ENCODE measurements at places on chromosomes 6 and 20.

DNA sequence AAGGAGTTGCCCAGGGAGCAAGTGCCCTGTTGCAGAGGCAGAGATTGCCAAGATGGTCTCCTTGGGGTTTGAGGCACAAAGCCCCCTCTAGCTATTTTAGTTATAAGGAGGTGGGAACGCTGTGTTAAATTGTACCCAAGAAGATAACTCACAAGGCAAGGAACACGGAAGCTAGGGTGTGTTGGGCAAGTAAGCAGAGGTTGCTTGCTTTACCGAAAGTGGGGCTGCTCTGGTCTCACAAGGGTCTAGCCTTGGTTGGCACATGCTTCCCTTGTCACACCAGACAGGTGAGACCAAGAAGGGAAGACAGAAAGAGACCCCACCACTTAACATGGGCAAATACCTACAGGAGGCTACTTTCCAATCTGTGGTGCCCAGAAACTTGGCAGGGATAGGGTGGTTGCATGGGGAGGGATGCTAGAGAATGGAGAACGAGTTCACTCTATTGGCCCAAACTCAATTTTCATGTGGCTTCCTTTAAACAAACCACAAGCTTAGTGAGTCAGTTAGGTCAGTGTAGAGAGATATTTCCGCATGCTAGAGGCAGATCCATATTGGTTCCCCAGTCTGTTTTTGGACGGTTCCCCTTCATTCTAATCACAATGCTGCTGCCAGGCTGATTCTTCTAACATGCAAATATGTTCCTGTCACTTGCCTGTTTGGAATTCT, 42.4 kb downstream of the PLAGL1 start:
- DNase-seq = no peak

GRCh38 chr20:34528921-34529297, 12.7 kb downstream of the DYNLRB1 start:
- no peak for DNase-seq

GRCh38 chr6:31058128-31058894, 48.0 kb downstream of the MUC22 start:
- no peak for DNase-seq

GRCh38 chr6:170265655-170266054, 25.2 kb downstream of the DLL1 start:
- no peak for DNase-seq

DNA sequence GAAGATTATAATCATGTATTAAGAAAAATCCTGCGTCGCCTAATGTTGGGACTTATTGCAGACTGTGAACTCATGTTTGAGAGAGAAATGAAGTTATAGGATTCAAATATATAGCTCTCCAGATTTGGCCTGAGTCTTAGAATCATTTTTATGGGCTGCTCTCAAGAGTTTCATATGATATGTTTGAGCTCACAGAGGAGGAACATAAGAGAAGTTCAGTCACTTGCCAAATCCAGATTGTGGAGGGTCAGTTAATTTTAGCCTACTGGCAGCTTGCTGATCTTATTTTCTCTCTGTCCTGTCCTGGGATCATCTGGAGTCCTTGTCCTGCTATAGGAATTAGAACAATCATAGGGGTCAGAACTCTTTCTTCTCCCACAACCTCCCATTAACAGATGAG, 186.1 kb upstream of the SUPT3H start:
- DNase-seq = no peak

GRCh38 chr6:146090474-146090873, 61.6 kb downstream of the GRM1 start:
- no peak for DNase-seq

DNA sequence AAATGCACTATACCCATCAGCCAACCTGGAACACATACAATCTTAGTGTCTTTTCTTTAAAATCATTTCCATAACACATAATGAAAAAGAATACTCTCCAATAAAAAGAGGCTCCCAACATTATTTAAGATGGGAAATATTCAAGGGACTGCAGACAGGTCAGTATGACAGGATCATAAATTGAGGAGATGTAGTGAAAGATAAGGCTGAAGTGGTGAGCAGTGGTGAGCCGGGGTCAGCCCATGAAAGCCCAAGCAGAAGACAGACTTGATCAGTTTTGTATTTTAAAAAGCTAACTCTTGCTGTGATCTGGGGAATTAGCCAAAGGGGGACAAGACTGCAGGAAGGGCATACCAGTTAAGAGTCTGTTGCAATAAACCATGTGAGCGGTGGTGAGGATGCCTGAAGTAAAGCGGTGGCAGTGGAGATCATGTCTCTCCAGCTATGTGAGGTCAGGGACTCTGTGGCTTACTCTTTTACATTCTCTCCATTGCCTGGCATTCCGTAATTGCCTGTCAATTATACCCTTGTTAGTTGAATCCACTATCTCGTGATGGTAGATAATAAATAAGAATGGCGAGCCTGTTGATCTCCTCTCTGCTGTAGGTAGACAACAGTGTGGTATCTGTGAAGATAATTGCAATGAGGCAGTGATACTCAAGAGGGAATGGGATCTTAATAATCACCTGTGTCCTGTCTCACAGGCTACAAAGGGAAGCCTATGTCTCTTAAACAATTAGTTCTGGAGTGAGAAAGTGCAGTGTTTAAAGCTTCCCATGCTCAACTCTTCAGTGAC, 97.4 kb downstream of the FILIP1 start:
- DNase-seq = no peak

Data from T-helper 17 cell (primary cell).